ENCODE measurements at places on chromosomes 3 and 15. TPM values are rescaled to one million over a fixed set of nuclear protein-coding genes. Genes with fewer than 3 reads are reported as not detected.
A peak's percentile ranks its signal among the peaks of the same experiment; 100 is the strongest.

DNA sequence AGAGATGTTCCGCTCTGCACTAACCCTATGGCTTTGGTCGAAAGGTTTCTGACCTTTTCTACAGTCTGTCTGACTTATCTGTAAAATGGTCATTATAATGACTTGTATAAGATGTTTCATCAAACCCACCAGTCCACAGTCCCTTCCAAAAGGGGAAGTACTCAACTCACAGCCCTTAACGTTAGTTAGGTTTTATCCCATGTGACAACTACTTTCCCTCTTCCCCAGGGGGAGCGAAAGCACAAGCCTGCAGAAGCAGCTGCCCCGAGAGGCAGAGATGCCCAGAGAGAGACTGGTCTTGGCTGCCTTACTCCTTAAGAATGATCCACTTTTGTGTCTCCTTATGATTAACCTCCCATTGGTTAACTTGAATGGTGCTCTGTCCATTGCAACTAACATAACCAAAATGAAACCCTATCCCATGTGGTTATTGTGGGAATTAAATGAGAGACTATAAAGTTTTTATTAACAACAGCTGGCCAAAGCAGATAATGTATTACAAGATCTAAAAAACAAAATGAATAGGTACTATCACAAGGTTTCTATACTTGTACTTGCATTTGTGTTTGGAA is 6.4 kb downstream of the ASTE1 start:
- no peak for DNase-seq

GRCh38 chr3:178318340-178318739 is 217.9 kb upstream of the KCNMB2 start:
- DNase-seq = no peak

DNA sequence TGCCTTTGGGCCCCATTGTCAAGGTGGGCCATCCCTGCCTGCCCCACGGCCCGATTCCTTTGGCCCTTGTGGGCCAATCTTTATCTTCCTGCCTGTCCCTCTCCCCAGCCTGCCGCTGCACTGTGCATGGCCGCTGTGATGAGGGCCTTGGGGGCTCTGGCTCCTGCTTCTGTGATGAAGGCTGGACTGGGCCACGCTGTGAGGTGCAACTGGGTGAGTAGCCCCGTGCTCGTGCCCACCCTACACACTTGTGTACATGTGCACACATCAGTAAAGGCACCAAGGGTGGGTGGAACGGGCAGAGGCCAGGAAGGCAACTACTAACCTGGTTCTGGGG is 12.2 kb downstream of the NT5DC2 start:
- no peak for DNase-seq

The MKRN3 gene
- 14.2 TPM for total RNA-seq

- no peak for DNase-seq
Measured at GRCh38 chr3:122255757-122256439, 69.2 kb upstream of the CSTA start.

- DNase-seq = no peak
Measured at GRCh38 chr15:100339999-100340398, 1.8 kb downstream of the ADAMTS17 start.

- peak; percentile 55 for DNase-seq
Measured at GRCh38 chr15:33737687-33738601, 230.4 kb upstream of the CHRM5 start.

GRCh38 chr15:77907824-77908751 is 169.4 kb downstream of the TBC1D2B start:
- peak; percentile 78 for DNase-seq

DNA sequence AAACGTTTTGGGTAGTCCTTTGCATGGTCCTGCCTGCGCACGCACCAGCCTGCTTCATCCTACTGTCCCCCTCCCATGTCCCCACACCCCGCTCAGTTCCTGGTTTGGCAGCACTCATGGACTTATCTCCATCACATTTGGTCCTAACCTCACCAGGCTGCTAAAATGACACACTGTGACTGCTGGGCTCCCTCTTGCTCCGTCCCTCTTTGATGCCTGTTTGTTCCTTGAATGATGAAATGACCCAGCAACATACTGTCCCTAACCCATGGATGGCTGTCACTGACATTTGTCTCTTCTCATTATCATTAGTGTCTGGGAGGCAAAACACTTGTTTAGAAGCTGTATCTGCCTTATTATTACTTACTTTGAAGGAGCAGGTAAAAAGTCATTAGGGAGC is 80.5 kb downstream of the CHDH start:
- DNase-seq = no peak

- no peak for DNase-seq
Measured at GRCh38 chr15:59262316-59262715, 55.7 kb downstream of the LDHAL6B start.

Data from stomach (tissue), 19 donors.